ENCODE measurements at places on chromosomes 3 and 15. TPM values are rescaled to one million over a fixed set of nuclear protein-coding genes. Genes with fewer than 3 reads are reported as not detected.

DNA sequence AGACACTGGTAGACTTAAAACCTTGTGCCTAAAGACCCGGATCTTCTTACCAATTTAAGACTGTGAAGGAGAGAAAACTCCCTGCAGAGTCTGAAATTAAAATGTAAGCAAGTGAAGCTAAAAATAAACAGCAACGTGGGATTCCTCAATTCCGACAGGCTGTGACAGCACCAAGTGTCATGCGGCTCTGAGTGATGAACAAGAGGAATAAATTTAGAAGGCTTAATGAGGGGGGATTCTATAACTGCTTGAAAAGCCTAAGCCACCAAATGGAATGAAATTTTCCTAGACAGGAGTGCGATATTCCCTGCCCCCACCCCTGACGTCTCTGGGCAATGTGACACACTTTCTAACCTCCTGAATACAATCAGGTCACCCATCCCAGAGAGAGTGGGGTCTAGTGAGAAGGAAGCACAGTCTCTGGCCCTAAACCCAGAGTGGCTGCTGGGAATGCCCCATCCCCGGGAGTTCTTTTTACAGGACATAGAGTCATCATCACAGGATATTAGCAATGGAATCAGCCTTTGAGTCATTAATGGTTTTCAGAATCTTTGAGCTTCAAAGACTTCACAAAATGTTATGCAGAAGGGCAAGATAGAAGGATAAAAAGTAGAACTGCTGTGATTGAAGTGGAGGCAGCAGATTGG is 114.3 kb downstream of the EDEM1 start:
- no peak for DNase-seq
- no peaks in the 10 kb centered on the region for H3K27me3 ChIP-seq
- no peak overlapping the region for H3K27ac ChIP-seq
- H3K4me3 ChIP-seq: no peak overlapping the region

GRCh38 chr3:193730511-193730910 is 137.5 kb downstream of the OPA1 start:
- H3K27ac ChIP-seq: no peak overlapping the region
- no peak overlapping the region for H3K4me3 ChIP-seq
- DNase-seq: no peak
- H3K4me1 ChIP-seq: no peaks in the 10 kb centered on the region

DNA sequence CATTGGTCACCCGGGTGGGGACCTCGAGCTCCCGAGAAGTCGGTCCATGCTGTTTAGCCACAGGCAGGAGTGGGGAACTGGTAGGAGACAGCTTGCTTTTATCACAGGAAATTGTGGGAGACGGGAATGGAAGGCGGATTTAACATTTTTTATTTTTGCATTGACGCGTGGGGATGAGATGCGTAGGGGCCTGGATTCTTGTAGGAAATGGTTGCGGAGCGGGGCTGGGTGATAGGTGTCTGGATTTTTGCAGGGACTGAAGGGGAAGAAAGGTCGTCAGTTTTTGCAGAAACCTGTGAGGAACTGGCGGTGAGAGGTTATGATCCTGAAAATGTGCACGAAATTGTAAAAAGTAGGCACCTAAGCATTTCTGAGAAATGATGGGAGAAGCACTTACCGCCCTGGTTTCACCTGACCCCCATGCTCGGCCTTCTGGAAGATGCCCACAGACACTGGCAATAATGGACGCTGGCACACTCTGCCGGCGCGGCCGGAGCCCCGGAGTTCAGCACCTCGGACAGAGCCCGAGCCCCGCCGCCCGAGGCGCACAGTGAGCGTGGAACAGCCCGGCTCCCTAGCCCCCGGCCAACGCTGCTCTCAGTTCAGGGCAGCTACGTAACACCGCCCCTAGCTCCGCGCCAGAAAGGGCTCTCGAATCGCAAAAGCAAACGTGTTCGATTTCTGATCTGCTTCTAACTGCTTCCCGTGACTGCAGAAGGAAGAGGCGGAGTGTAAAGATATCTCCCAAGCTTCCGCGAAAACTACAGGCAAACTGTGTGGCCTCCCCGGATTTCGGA is 928 bp downstream of the ANKRD34C start:
- no peaks in the 10 kb centered on the region for H3K36me3 ChIP-seq
- H3K27ac ChIP-seq: no peak overlapping the region
- DNase-seq: no peak
- H3K27me3 ChIP-seq: no peaks in the 10 kb centered on the region
- H3K4me1 ChIP-seq: no peaks in the 10 kb centered on the region
- no peak overlapping the region for H3K4me3 ChIP-seq

- no peaks in the 10 kb centered on the region for H3K36me3 ChIP-seq
- H3K4me1 ChIP-seq: no peaks in the 10 kb centered on the region
- H3K4me3 ChIP-seq: no peak overlapping the region
- H3K27me3 ChIP-seq: no peaks in the 10 kb centered on the region
- no peak overlapping the region for H3K27ac ChIP-seq
- DNase-seq: no peak
These were observed 71.4 kb upstream of the RASGRF1 start for GRCh38 chr15:79161837-79162508.

DNA sequence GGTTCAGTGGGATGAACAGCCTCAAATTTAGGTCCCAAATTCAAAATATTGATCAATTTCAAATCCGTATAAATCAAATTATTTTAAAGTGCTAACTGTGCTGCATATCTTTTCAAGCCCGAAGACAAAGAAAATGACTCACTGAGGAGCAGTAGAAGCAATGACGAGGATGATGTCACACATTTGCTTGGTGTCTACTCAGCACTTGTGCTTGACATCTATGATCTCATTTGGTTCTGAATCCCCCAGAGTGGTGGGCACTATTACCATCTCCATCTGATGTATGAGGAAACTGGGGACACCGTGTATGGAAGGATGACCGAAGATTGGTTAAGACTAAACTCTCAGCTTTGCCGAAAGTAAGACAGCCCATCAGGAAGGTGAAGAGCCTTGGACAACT is 136.5 kb upstream of the CHRNA7 start:
- no peaks in the 10 kb centered on the region for H3K36me3 ChIP-seq
- no peaks in the 10 kb centered on the region for H3K4me1 ChIP-seq

The TMEM212 gene
- not detected for total RNA-seq

DNA sequence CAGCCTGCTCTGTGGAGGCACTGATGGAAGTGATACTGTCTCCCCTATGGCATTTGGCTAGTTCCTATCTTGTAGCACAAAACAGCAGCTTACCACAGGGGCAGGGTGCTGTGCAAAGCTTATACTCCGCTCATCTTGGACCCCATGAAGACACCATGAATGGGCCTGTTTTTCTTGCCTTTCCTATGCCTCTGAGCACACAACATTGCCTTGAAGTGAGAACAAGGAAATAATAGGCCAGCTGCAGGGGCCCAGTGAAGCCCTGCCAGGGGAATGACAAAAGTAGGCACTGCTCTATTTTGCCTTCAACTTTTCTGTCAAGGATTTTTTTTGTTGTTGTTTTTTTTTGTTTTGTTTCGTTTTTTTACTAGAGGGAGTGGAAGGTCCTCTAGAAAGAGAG is 110.3 kb downstream of the PDE8A start:
- peaks cover 24% of the 10 kb centered on the region for H3K36me3 ChIP-seq
- H3K27me3 ChIP-seq: no peaks in the 10 kb centered on the region
- H3K4me3 ChIP-seq: no peak overlapping the region
- no peaks in the 10 kb centered on the region for H3K4me1 ChIP-seq
- no peak overlapping the region for H3K27ac ChIP-seq

- H3K27me3 ChIP-seq: no peaks in the 10 kb centered on the region
- H3K27ac ChIP-seq: no peak overlapping the region
- no peak overlapping the region for H3K4me3 ChIP-seq
- DNase-seq: no peak
These were observed 348.4 kb upstream of the PLSCR5 start for GRCh38 chr3:146953511-146953981.
